ENCODE measurements at places on chromosomes 3 and 15.

- no peak for DNase-seq
These were observed 24.7 kb downstream of the CPN2 start for GRCh38 chr3:194326192-194326967.

DNA sequence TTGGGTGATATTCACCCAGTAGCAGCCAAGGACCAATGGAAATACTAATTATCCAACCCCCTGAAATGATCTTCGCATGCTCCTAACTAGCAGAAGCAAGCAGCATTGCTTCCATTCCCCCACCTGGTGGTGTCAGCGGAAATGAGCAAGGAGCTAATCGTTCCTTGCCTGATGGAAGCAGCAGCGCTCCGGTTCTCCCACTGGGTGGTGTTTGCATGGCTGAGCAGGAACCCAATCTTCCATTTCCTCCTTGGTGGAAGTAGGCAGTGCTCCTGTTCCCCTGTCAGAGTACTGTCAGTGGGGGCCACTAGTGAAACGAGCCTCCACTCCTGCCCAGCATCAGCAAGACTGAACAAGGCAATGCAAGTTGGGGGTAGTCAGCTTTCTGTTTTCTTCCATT, 311.5 kb downstream of the CACNA2D3 start:
- DNase-seq = no peak

DNA sequence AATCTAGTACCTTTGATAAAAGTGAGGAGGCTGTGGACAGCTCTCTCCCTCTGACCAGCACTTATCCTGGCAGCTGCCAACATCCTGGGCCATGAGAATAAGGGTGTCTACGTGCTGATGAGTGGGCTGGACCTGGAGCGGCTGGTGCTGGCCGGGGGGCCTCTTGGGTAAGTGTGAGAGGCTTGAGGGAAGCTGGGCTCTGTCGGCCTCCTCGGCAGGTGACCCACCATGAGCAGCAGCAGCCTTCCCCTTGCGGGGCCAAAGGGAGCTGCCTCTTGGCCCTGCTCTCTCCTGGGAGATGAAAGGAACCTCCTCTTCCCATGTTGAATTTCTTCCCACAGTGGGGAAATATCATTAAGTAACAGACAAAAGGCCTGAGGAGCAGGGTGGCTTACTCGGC, 9.2 kb downstream of the IVD start:
- no peak for DNase-seq

- no peak for DNase-seq
These were observed 339.7 kb downstream of the IL5RA start for GRCh38 chr3:2770451-2770850.

DNA sequence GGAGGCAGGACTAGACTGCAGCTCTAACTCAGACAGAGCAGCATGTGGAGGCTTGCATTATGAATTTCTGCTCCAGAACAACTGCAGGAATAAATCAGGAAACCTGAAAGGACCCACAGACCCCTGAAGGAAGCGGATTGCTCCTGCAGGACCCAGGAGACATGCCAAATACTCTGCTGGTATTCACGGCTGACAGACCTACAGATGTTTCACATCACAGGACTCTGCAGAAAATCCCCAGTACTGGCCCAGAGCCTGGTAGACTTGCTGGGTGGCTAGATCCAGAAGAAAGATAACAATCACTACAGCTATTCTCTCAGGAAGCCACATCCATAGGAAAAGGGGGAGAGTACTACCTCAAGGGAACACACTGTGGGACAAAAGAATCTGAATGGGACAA, 942.1 kb downstream of the AGBL1 start:
- DNase-seq = no peak

- no peak for DNase-seq
These were observed 17.1 kb downstream of the MINDY2 start for GRCh38 chr15:58788056-58788710.

DNA sequence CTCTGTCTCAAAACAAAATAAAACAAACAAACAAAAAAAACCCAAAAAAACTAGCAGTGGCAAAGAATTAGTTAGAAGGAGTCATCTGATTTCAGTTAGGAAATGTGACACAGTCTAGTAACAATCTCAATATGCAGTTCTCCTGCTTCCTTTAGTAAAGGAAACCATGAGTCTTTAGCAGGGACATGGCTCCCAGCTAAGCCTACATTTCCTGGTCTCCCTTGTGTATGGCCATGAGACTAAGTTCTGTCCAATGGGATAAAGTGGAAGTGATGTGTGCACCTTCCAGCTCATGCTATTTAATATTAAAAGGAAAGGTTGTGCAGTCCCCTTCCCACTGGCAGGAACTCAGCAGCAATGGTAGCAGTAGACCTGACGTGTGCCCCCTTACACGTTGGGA, 74.6 kb downstream of the GREM1 start:
- no peak for DNase-seq

DNA sequence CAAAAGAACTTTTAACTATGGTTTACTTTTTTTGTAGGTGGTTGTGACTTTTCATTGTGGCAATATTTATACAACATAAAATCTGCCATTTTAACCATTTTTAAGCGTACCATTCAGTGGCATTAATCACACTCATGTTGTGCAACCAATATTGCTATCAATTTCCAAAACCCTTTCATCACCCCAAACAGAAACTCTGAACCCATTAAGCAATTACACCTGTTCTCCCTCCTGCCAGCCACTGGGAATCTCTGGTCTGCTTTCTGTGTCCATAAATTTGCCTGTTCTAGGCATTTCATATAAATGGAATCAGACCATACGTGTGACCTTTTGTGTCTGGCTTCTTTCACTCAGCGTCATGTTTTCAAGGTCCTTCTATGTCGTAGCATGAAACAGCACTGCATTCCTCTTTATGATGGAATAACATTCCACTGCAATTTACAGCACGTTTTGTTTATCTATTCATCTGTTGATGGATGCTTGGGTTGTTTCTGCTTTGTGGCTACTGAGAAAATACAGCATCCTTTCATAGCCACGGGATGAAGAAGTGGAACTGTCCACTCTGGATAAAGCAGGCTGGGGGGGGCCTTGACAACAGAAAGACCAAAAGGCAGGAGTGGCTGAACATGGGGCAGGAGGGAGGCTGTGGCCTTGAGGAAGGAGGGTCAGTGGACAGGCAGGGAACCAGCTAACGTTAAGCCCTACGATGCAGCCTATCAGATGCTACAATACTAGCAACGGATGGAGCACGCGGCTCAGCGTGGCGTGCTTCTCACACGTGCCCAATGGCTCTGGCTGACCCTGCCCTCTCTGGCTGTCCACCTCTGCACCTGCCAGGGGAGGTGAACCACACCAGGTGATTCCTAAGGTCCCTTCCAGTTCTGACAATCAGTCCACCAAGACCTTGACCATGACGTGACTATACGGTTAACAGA, 110.9 kb downstream of the SEC22A start:
- no peak for DNase-seq

DNA sequence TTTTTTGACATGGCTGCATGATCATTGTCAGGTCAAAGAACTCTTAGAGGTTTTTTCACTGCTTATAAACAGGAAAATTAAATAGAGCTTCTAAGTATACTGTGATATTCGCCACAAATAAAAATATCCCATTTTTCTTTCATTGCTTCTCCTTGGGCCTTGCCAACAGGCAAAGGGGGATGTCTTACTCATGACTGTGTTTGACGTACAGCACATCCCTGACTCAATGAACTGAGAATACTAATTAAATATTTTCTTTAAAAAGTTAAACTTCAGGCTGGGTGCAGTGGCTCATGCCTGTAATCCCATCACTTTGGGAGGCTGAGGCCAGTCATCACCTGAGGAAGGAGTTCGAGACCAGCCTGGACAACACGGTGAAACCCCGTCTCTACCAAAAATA, 41.4 kb upstream of the CCDC80 start:
- DNase-seq = no peak

DNA sequence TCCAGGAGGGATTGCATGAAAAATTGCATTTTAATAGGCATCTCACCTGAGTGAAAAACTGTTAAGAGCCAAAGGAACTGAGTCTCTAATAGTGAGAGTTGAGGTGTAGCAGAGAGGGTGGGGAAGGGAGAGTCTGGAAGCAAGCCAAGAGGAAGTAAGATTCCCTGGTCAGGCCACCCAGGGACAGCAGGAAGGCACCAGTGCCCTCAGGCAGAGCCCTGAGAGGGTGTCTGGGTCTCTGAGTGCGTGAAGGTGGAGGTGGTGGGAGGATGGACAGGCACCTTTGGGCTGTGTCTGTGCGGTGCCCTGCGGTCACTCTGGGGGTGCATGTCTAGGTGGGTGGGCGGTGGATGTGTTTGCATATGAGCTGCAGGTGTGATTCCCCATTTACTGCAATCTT, 300.4 kb upstream of the ROPN1 start:
- DNase-seq = no peak

GRCh38 chr15:96360581-96361308, 30.2 kb downstream of the NR2F2 start:
- DNase-seq = no peak

DNA sequence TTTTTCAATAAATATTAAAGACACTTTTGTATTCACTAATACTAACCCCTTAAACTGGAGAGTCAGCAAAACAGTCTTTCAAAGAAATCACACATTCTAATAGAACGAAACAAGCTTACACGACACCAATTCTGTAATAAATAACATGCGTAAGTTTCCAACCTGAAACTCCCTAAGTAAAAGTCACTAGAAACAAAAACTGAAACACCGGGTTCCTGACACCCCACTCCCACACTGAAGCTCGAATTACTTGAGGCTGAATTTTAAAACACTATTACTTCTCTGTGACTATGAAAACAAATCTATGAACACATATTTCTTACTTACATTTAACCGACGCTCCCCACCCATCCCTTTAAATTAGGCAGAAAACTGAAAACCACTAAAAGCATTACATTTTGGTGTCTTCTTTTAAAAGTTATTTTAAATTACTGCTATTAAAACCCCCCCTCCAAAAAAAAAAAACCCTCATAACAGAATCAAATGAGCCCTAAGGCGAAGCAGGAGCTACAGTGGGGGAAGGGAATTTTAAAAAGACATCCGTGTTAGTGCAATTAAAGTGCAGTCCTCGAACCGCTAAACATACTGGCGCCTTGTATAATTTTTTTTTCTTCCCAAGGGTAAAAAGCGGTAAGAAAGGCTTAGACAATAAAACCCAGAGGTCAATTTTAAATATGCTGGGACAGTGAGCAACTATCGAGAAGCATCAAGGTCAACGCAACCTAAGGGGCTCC, 878 bp downstream of the SPPL2A start:
- DNase-seq = peak; percentile 33

- DNase-seq = no peak
These were observed 30.8 kb upstream of the SLC35G2 start for GRCh38 chr3:136788154-136788553.

DNA sequence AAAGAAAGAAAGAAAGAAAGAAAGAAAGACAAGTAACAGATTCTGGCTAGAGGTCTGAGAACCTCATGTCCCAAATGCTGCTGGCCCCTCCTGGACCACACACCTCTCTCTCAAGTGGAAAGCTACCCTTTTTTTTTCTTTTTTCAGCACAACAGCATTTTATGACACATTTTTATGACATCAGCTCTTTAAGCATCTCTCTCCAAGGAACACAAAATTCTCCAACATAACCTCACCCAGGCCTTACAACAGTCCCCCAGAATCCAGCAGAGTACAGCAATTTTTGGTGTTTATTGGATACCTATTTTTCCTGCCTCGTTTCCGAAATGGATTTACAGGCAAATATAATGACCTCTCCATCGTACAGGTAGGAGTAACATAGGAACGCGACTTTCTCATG, 11.2 kb upstream of the NTRK3 start:
- DNase-seq = no peak

DNA sequence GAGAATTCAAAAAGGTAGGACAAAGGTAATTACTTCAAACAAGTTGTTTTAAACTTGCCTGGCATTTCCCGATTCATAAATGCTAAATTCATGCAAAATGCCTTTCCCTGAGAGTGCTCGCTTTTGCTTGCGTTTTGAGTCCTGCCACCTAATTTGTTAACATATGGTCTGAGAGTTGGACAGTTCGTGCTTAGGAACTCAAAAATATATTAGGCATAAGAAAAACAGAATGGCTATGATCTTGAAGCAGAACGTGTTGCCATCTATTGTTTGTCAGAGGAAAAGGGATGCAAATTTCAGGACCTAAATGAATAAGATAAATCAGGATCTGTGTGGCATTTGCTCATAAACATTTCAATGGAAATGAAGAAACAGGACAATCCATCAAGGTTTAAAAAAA, 195.8 kb downstream of the ZMAT3 start:
- DNase-seq = no peak

DNA sequence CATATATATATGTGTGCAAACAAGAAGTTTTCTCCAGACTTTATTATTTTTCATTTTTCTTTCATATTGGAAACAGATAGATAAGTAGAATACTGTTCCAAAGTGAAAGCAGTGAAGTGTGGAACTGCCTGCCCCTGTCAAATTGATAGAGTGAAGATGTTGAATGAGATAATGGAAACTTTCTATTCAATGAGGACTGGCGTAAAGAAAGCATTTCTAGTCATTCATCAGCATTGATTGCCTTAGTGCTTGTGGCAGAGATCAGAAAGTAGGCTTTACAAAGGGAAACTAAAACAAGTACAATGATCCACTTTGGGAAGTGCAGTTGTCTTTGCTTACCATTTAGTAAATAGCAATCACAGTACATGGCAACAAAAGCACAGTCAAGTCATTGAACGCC, 300.0 kb downstream of the CADM2 start:
- DNase-seq = no peak

- DNase-seq = no peak
These were observed 27.4 kb upstream of the SNTN start for GRCh38 chr3:63624941-63625560.

DNA sequence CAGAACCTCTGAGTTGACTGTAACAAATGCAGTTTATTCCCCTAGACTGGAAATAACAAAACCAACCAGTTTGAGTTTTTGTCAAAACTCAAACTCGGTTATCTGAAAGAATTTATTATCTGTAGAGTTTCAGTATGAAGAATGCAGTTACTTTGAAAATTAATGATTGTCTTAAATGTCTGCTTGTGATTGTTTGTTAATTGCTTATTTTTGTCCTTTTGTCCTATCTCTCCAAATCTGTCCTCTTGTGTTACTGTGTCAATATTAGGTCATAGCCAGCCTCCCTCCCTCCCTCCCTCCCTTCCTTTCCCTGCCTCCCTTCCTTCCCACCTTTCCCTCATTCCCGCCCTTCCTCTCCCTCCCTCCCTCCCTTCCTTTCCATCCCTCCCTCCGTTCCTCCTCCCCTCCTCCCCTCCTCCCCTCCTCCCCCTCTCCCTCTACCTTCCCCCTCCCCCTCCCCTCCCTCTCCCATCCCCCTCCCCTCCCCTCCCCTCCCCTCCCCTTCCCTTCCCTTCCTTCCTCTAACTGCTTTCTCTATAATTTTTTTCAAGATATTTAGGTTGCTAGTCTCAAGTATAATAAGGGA, 153.5 kb downstream of the FNDC3B start:
- no peak for DNase-seq

DNA sequence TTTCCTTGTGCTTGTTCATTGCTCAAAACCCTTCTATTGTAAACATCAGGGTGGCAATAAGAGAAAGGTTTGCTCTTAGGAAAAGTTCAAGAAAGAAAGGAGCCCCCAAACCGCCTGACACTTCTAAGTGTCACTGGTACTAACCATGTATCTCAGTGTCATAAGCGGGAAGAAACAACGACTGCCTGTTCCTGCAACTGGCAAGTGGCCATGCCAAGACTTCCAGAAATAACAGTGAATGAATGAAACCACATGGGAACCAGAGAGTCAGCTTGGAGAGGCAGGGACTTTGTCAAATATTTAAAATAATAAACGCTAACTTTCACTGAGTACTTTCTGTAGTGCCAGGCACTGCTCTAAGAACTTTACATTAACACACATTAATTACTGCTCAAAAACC, 1.1 kb downstream of the PLSCR2 start:
- DNase-seq = no peak

Measured in activated CD8-positive, alpha-beta T cell treated with anti-CD3 and anti-CD28 coated beads, Interleukin-2, amount 10 ng/mL, durations not matched to agents 7 days and 5 days (primary cell).